Stimulated activated CD4-positive, alpha-beta T cell treated with anti-CD3 and anti-CD28 coated beads, Interleukin-1b, Interleukin-23, amount 100 ng/mL, for 1 hour (primary cell): ENCODE measurements at places on chromosomes 7 and 10.

DNA sequence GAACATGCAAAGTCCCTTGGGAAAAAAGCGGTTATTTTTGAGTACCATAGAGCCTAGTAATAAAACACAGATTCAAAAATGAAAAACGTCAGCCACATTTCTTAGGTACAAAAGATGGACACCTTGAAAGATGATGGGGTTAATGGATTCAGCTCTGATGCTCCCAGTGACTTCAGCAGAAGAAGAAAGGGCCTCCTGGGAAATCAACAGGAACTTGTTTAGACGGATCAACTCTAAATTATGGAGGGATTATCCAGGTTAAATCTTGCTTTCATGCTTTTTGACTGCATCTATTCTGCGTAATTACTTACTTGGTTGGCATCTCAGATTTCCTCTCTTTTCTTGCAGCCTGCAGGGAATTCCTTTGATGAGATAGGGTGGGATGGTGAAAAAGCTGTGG is 82.5 kb downstream of the TMEM178B start:
- DNase-seq: no peak

- DNase-seq: no peak
Observed at GRCh38 chr10:28991333-28992270, 297.3 kb upstream of the LYZL1 start.

DNA sequence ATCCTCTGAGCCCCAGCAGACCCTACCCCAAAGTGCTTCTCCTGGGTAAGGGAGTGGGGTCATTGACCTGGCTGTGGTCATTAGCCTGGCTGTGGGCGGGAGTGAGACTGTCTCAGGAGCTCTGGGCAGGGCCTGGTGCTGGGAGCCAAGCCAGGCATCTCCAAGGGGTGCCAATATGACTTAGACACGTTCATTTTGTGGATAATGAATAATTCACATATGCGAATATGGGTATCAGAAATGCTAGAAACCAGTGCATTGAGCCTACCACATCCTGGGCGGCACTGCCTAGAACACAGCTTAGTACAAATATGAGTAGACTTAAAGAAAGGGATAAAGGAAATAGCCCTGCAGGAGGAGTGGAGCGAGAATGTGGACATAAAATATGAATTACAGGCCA is 14.4 kb upstream of the SRRM3 start:
- DNase-seq: no peak

- no peak for DNase-seq
Observed at GRCh38 chr10:91105269-91105668, 115.2 kb upstream of the PCGF5 start.

DNA sequence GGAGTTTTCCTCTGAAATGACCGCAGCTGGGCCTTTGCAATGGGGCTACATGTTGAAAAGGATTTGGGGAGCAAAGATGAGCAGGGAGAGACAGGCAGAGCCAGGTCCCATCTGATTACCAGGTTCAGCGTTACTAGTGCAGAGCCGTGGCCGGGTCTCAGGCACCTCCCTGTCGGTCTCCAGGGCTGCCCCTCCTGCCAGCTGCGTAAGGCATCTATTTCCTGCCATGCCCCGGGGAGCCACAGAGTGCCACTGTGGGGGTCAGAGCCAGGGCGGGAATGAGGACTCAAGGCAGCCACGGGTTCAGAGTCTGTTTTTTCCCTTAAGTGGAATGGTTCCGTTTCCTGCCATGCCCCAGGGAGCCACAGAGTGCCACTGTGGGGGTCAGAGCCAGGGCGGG is 382.6 kb upstream of the SHH start:
- no peak for DNase-seq

- DNase-seq: no peak
Observed at GRCh38 chr7:27889800-27890199, 149.8 kb downstream of the TAX1BP1 start.

GRCh38 chr10:128180843-128181242 is 54.6 kb upstream of the MKI67 start:
- DNase-seq: no peak

DNA sequence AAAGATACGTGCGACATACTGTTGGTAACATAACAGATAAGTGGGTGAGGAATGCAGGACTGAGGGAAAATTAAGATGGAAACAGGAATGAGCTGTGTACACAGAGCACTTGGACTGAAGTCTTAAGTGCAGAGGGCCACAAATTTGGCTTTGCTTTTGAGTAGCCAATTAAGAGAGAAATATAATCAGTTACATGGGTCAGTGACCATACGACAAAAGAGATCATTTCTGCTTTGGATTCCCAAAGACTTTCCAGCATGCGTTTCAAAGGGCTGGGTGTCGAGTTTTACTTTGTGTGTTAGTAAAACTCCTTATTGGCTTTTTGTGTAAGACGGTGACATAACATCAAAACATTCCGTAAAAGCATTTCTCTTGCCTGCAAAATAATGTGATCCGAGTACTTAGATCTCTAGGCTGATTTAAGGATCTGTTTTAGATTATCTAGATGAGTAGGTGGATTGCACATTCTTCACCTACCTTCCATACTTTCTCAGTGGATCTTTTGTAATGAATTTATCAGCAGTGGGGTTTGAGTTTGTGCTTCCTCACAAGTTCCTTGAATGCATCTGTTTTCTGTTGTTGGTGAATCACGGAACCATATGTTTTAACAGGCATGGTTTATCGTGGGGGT is 7.5 kb downstream of the RABGEF1 start:
- DNase-seq: no peak
